HTR-8/SVneo (cell line): ENCODE measurements at places on chromosomes 4 and X.

DNA sequence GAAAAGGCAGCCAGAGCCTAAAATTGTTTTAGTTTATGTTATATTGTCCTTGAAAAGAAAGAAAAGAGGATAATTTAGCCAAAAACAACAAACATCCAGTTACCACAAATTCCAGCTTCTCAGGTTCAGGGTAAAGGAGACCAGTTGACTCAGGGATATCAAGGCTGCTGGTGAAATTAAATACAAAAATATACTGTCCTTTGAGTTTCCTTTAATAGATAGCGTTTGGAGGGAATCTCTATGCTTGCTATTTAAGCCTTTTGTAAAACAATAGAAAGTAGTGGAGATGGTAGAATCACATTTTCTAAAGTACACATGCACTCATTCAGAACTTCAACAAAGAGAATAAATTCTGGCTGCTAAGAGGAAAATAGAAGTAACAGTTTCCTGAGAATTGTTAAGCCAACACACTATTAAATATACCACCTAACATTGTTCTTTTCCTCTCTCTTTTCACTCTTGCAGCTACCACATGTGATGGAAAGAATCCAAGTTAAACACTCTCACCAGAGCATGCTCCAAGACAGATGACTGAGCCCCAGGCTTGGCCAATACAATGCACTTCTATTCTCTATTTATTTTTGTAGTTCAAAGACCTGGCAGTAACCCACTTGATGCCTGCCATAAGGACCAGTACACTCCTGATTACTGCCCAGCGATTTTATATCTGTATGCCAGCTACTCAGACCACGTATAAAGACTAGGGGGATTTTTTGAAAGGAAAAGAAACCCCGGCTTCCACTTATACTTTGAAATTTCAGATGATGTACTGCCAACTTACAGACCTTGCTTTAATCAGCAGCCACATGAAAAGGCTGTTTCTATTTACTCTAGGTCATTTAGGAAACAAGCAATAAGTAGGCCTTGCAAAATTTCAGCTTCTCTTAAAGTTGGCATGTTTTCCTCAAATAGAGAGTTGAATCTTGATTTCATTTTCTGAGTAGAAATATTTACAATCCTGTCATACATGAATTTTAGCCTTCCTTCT, 756.9 kb downstream of the FAT4 start:
- peak; percentile 6 for DNase-seq

GRCh38 chrX:118513120-118513898, 17.7 kb downstream of the DOCK11 start:
- no peak for DNase-seq

DNA sequence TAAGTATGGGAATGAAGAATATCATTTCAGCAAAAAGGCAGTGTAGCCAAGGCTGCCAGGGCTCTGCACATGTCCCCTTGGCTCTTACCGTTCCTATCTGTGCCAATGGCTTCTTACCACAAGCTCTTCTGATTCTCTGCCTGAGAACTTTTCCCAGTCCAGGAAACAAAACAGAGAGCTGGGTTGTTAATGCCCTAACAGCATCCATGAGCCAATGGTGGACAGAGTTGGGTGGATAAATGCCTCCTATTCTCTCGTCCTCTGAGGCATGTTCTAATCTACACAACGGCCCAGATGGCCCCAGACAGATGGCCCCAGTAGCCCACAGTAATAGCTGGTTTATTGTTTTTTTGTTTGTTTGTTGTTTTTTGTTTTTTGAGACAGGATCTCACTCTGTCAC, 28.0 kb downstream of the SCD5 start:
- DNase-seq, result no peak

- DNase-seq, result no peak
Observed at GRCh38 chr4:99927566-99927965, 18.9 kb downstream of the DNAJB14 start.

DNA sequence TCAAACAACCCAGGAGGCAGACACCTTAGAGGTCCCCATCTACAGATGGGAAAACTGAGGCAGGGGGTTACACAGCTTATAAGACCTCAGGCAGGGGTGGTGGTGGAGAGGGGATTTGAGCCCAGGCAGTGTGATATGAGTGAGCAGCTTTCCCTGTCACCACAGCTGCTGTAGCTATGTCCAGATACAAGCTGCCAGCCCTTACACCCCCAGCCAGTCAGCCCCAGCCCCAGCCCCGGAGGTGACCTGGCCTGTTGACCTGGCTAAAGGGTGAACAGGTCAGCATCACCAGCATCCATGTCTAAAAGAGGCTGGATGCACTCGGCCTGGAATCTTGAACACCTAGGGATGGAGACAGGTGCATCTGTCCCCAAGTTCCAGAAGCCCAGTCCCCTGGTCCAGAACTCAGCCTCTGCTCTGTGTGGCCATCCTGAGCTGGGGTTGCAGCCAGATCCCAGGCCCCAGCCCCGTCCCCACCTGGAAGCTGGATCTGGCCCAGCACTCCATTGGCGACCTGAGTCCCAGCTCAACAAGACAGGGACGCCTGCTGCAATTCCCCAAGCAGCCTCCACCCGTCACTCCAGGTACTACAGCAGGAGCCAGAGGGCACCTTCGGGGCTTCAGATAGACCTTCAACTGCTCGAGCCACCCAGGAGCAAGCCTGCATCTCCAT, 89.5 kb downstream of the JAKMIP1 start:
- DNase-seq, result no peak

DNA sequence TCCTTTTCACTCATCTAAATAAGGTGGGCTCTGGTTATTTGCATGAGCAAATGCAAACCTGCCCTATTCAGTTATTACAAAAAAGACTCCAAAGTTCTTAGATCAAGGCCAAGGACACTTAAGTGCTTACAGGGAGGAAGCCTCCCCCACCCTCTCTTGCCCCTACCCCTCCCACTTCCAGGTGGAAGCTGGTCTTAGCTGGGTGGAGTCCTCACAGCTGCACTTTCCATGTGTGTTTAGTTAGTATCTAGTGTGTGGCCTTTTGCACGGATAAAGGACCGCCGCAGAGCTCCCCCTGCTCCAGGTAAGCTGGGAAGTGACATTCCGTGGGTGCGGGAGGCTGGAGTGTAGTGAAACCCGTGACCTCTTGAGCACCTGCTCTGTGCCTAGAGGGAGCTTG, at the start of gene TRIM75:
TRIM75 (plus strand) TSS at position 222 of the 400 bp plus-strand sequence. CDS start 5,282 bp downstream, outside the sequence.
- no peak for DNase-seq

DNA sequence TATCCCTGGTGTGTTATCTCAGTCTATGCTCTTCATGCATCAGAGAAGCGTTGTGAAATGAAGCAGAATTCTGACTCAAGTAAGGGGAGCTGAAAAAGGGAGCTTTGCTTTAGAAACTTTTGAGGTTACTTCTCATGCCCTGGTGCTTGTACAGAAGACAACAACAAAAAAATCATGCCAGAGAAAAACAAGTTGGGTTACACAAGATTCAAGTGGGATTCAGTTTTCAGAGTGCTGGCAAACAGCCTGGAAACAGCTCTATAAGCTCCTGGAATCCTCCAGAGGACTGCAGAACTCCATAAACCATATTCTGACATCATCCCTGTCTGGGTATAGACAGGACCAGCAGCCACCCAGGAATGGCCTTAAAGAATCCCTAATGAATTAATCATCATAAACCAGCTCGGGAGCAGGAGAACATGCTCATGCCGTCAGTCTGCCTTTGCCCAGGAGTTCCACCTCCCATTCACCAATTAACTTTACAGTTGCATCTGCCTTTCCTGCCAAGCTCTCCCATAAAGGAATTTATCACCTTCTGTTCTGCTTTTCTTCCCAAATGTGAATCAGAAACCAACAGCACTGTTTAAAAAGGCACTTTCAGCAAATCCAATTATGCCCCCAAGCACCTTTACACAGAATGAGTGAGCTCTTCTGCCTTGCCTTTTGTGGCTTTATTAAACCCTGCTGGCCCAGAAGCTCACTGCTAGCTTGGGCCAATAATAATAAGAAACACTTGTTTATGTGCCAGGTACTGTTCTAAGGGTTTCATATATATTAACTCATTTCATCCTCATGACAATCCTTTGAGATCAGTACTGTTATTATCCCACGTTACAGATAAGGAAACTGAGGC, 54.5 kb upstream of the FBXW7 start:
- peak; percentile 89 for DNase-seq

- DNase-seq, result no peak
Observed at GRCh38 chrX:2466876-2467656, 33.7 kb downstream of the DHRSX start.

GRCh38 chrX:7168371-7168770, 20.4 kb upstream of the PUDP start:
- DNase-seq, result no peak

DNA sequence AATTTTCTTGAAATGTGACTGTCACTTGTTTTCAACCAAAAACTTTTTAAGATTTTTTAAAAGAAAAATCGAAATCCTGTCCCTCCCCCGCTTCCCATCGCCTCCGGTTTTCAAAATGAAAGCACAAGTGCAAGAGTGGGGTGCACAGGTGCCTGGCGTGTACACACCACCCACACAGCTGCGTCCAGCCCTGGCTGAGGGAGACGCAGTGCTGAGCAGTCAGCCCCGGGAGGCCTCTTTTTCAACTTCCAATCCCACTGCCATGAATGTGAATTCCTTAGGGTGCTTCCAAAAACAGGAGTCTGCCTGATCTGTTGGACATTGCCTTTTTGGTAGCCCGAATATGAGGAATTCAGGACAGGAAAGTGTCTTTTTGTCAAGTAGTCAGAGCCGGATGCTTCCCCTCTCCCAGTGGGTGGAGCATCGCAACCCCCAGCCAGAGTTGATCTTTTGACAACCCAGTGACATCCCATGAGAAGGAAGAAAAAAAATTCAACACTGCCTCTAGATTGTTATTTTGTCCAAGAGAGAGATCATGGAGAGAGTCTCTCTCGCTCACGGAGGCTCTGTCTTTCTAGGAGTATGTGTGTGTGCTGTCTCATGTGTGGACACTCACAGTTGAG, 8.9 kb downstream of the PRRG3 start:
- DNase-seq, result no peak

- DNase-seq, result no peak
Observed at GRCh38 chr4:165383591-165384073, 4.8 kb downstream of the CPE start.

DNA sequence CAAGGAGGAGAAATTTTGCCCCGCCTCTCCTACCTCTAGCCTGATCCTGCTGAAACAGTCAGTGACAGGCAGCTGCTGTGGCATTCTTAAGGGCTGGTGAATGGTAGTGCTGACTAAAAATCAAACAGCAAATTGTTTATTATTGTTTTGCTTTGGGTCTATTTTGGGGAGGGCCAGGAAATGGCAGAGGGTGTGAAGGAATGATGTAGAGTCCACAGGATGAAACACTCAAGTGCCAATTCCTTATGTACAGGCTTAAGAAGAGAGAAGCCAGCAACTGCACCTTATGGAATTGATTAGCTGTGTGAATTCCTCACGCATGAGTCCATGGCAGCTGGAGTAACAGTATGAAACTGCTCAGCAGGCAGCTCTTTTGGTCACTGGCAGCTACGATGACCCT, 39.7 kb downstream of the VEGFC start:
- DNase-seq, result peak; percentile 42

- DNase-seq, result no peak
Observed at GRCh38 chr4:42122237-42122636, 30.2 kb downstream of the BEND4 start.

GRCh38 chrX:17465201-17465600, 90.2 kb downstream of the NHS start:
- DNase-seq, result no peak

DNA sequence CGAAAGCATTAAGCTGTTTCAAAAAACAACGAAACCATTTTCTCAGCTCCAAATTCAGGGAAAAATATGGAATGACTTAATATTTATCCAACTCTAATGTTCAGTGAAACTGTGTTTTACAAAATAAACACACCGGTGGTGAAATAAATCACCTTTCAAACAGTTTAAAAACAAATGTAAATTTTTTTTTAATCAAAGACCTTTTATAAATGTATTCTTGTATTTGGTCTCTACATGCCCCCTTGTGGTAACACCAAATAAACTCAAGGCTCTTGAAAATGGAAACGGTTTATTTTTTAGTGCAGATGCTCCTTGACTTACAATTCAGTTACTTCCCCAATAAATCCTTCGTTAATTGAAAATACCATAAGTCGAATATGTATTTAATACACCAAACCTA, 45.8 kb upstream of the ITM2A start:
- no peak for DNase-seq

- no peak for DNase-seq
Observed at GRCh38 chr4:114057746-114058145, 78.3 kb upstream of the ARSJ start.

DNA sequence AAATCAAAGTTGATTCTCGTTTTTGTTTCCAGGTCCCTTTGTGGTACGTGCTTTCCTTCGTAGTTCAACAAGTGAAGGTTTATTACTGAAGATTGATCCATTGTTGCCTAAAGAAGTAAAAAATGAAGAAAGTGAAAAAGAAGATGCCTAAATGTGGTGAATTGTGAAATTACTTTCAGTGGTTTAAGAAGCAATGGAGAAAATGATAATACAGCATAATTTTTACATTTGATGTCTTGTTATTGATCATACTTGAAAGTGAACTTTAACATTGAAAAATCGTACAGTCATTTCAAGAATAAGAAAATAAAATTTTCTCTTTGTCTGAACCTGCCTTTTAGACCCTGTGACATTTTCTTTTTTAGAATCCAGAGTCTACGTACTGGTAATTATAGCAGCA, 89.8 kb downstream of the MRPL1 start:
- DNase-seq, result no peak

GRCh38 chrX:3271183-3271833, 75.1 kb downstream of the MXRA5 start:
- no peak for DNase-seq

GRCh38 chrX:41236629-41237028, 97.3 kb upstream of the DDX3X start:
- DNase-seq, result no peak

DNA sequence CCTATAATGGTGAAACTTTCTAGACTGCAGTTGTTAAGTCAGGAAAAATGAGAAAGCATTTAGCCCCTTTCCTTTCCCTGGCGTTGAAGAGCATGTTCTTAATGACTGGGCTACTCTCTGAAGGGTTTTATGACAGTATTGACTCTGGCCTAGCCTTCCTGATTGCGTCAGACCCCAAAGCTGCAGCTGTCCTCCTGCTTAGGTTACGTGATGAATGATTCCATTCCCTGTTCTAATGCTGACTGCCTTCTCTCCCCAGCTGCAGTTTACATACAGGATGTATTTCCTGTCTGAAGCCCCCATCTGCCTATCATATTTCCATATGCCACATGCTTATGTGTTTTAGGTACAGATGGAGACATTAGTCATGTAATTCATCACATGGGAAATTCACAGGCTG, 105.8 kb upstream of the EGFL6 start:
- DNase-seq, result peak; percentile 74
